ENCODE measurements at places on chromosomes 11 and 22.

DNA sequence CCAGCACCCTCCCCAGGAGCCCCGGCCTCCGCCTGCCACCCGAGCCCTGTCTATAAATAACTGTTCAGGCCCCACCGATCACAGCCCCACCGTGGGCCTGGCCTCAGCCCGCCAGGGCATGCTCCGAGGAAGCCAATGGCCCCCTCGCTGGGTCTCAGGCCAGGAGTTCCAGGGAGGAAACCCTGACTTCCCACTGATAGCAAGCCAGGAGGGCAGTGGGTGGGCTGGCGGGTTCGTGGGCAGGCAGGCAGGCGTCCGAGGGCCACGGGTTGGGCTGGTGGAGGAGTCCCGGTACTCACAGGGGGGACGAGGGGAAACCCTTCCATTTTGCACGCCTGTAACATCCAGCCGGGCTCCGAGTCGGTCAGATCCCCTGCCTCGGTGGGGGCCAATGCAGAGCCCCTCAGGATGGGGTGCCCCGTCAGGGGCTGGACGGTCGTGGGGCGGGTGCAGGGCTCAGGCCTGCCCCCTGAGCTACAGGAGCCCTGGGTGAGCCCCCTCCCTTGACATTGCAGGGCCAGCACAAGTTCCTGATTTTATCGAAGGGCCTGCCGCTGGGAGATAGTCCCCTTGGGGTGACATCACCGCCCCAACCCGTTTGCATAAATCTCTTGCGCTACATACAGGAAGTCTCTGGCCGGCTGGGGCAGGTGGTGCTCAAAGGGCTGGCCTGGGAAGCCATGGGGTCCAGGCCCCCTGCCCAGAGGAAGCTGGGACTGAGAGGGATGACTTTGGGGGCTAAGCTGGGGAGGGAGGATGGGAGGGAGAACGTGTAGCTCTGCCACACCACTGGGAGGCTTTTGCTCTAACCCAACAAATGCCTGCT, at the start of gene SPI1:
Gene SPI1 (minus strand): TSS at position 538 of the 826 bp plus-strand sequence. CDS start 194 bp downstream, at position 344.
- DNase-seq, result no peak

DNA sequence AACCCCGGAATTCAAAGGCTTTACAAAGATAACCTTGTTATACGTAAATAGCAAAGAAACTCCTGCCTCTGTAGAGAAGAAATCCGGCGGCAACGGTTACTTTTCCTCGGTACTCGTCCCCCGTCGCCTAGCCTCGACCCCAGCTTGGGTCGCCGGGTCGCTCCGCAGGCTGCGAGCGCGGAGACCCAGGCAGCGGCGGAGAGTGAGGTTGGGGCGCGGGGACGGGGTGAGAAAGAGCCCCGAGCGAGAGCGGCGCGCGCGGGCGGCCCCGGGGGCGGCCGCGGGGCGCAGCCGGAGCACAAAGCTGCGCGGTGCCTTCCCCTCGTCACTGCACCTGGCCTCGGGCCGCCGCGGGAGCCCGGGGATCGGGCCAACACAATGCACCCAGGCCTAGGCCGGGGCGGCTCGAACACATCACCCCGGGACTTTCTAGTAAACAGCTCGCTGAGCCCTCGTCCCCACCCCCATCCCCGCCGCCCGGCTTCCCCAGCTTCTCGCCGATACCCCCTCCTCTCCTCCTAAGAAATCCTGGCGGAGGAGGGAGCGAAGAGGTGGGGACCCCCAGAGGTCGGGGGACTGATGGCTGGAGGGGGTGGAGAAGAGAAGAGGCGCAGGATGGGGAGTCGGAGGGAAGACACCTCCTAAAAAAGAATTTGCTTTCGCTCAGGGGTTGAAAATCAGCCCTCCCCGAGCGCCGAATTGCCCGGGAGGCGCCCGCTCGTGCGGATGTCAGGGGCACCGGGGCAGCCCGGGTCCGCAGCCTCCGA, 845 bp downstream of the MPPED2 start:
- no peak for DNase-seq

- no peak for DNase-seq
Observed at GRCh38 chr11:31810779-31811647, at the start of gene PAX6. Gene PAX6 (minus strand): TSS chr11:31811322. CDS start chr11:31806411, 4,911 bp downstream.

- DNase-seq, result no peak
Observed at GRCh38 chr22:40022536-40023240, 27.9 kb downstream of the FAM83F start.

DNA sequence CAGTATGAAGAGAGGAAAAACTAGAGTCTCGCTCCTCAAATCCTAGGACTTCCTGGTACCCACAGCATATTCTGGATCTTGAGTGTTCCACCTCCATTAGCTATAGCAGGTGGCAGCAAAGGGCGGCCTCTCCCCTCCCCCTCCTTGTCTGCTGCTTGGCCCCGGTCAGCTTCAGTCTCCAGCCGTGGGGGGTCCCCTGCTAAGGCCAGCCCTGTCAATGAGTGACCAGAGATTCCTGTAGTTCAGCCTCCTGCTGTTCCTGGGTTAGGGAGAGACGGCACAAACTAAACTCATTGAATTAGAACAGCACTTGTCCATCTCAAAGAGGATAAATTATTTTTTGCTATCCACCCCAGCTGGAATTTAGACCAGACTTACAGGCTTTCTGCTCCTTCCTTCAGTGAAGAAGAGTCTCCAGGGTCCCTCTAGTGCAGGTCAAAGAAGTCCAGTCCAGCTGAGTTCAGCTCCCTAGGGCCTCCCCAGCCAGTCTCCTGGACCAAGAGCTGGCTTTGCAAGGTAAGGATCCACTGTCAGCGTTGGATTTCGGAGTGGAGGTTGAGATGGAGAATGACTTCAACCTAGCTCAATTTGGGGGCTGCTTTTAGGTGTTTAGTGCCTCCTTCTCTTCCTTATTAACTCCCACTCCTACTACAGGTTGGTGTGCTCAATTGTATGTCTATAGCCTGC, 1.1 kb upstream of the PHLDB1 start:
- no peak for DNase-seq

GRCh38 chr11:32531528-32531927, 52.1 kb upstream of the EIF3M start:
- DNase-seq, result no peak

GRCh38 chr11:3830730-3831129, 10.0 kb downstream of the RHOG start:
- DNase-seq, result no peak

- DNase-seq, result no peak
Observed at GRCh38 chr11:44979543-44980399, 29.1 kb upstream of the TP53I11 start.

All from fibroblast of skin of left biceps (primary cell).